Activated CD4-positive, alpha-beta T cell treated with anti-CD3 and anti-CD28 coated beads for 48 hours (primary cell): ENCODE measurements at places on chromosomes 6 and 20.

DNA sequence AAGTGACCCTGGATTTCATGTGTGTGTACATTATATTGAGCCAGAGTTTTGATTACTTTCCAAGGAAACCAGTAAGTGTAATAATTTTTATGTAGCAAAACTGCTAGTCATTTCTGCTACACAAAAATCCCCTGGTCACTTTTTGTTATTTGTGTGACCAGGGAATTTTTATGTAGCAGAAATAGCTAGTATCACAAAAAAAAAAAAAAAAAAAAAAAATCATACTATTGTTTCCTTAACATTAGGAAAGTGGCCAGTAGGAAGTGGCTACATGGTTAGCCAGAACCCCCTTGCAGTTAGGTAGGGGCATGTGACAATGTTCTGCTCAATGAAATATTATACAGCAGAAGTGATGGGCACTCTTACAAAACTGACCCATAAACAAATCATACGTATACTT, 434.0 kb upstream of the BTBD3 start:
- no peak for DNase-seq

GRCh38 chr6:4788953-4789584, 12.9 kb downstream of the CDYL start:
- DNase-seq = no peak

GRCh38 chr6:165821754-165822153, 158.7 kb upstream of the PDE10A start:
- no peak for DNase-seq

- DNase-seq = no peak
These were observed 200.8 kb upstream of the PDE10A start for GRCh38 chr6:165863801-165864200.

DNA sequence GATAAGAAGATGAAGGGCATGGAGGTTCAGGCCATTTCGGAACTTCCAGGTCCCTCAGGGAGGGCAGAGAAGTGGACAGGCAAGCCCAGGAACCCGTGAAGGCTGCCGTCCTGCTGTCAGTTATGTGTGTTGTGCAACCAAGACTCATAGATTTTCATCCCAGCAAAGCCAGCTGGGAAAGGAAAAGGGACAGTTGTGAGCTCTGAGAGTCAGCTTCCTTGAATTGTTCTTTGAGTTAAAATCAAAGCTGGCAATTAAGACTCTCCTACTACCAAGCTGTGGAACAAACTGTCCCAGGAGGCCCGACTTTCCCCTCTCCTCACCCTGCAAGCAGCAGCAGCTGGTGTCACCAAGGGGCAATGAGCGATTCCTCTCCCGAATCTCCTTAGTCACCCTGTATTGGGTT, 46.3 kb upstream of the IYD start:
- no peak for DNase-seq
